Effector memory CD8-positive, alpha-beta T cell (primary cell): ENCODE measurements at places on chromosomes 13 and 19.

DNA sequence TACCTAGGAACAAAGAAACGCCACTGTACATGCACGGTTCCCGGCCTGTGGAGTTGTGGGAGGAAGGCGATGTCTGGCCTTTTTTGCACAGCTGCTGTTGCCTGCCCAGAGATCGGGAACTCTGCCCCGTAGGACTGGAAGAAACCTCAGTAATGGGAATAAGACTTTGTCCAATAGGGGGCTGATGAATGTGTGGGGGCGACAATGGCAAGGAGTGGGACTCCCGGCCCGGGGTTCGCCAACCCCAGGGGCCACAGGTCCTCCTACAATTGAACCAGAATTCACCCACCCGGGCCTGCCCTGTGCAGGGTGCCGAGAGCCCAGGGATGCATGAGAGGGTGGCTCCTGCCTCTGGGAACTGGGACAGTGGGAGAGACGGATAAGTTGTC lies 2.0 kb upstream of the CEBPA start:
- DNase-seq = no peak

DNA sequence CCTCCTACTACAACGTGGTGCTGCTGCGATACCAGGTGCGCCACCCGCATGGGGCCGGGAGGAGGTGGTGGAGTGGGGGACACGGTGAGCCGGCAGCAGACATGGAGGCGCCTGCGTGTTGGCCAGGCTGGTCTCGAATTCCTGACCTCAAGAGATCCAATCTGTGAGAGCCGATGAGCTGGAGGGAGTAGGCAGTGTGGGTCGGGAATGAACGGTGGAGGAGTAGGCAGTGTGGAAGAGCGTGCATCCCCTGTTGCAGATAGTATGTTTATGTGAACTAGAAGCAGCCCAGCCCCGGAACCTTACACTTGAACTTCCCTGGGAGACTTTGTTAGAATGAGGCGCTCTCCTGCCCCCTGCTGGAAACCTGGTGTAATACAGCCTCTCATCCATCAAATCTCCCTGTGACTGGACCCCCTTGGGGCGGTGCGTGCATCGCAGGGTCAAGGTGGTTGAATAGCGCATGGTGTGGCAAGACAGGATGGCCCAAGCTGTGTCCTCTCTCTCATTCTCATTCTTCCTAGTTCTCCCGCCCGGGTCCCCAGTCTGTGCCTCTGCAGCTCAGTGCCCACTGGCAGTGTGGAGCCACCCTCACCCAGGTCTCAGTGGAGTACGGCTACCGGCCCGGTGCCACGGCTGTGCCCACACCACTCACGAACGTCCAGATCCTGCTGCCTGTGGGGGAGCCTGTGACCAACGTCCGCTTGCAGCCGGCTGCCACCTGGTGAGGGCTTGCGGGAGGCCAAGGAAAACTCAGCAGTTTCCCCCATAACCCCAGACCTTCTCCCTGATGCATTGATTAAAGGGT lies 10.5 kb upstream of the B3GNT3 start:
- peak; percentile 70 for DNase-seq

DNA sequence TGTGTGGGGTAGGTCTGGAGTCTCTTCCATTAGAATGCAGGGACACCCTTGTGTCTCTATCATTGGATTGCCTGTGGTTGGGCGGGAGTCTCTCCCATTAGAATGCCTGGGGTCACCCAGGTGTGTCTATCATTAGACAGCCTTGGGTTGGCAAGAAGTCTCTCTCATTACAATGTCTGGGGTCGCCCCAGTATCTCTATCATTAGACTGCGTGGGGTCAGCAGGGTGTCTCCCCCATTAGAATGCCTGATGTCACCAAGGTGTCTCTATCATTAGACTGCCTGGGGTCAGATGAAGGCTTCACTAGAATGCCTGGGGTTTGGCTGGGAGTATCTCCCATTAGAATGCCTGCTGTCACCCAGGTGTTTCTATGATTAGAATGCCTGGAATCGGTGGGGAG lies 1539.0 kb downstream of the UQCRFS1 start:
- no peak for DNase-seq

GRCh38 chr13:70394031-70394548 lies 285.8 kb upstream of the KLHL1 start:
- DNase-seq = no peak

DNA sequence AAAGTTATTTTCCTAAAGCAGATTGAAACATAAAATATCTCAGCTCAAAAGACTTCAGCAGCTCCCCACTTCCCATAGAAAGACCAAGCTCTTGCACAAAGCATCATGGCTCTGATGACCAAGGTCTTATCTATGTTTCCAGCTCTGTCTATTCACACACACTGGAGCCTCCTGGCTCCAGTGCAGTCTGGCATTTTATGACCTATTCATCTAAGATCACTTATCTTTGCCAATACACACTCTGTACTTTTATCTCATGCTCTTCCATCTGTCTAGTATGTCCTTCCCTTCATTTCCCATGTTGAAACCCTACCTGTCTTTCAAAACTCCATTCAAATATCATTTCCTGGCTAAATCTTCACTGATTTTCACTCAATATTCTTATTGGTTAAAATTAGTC lies 74.4 kb downstream of the FGF9 start:
- DNase-seq = no peak

DNA sequence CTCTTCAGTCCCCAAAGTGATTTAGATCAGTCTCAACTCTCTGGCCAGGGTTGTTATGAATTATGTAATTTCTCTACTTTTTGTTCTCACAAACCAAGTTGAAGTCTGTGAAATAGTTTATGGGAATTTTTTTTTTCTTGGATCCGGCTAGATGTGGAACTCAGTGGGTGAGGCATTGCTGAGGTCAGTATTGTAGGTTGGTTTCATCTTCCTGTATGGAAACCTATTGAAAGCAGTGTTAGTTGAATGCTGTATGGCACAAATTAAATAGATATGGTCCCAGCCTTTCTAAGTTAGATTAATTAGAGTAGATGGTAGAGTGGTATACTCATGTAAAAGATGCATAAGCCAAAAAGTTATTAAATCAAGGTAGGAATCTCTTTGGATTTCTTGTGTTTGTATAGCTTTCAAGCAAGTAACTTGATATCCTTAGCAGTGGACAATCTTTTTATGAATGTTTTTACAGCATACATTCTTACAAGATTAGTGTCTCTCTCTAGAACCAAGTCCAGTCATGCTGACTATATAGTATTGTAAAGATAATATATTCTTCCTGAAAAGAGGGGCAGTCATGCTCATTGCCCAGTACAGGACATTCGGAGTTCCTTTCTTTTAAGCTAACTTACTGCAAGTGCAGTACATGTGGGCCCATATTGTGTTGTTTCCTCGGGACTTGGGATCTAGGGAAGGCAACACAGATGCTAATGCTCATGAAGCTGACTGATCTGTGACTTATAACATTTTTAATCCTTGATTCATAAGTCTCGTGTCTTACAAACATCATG lies 2541.1 kb downstream of the PCDH9 start:
- DNase-seq = no peak

DNA sequence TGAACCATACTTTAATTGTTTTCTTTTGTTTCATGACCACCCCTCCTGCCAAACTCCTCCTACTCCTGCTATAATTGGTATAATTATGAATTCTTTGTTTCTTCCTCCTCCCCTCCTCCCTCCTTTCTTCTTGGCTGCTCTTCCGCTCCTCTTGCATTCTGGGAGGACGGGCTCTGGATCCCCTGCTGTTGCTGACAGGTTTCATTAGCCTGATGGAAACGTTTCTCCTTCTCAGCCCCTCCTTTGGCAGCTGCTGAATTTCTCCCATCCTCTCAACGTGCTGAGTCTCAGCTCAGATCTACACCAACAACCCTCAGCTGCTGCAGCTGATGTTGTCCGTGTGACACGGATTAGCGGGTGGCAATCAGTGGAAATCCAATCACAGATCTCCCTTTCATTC lies 97.1 kb upstream of the UBAC2 start:
- DNase-seq = no peak
